Fibroblast of upper back skin (primary cell): ENCODE measurements at places on chromosomes 2 and 18.

GRCh38 chr2:216181351-216181750, 72.2 kb downstream of the XRCC5 start:
- DNase-seq, result no peak

DNA sequence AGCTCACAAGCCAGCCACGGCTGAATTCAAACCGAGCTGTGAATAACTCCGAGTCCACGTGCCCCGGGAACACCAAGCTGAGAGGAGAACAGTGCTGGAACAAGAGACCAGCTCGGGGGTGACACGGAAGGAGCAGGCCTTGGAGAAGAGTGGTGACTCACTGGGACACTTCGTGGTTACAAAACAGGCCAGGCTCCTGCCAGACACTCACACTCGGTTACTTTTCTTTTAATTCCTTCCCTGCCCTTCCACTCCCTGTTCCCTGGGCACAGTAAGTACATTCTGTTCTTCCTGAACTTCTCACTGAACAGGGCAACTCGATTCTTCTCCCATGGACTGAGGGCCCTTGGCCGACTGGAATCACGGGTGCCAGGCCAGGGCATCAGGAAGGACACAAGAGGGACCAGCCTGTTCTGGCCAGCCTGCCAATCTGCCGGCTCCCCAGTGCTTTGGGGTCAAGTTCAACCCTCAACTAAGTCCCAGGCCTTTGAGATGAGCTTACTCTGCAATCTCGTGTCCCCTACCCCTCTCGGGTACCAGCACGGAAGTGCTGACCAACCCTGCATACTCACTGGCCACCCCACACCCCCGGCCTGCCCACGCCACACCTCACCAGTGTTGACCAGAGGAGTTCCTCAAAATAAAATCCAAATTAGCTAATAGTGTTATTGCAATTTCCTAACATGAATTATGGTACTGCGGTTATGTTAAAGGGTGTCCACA, 87.5 kb downstream of the TFCP2L1 start:
- DNase-seq, result peak; percentile 12

DNA sequence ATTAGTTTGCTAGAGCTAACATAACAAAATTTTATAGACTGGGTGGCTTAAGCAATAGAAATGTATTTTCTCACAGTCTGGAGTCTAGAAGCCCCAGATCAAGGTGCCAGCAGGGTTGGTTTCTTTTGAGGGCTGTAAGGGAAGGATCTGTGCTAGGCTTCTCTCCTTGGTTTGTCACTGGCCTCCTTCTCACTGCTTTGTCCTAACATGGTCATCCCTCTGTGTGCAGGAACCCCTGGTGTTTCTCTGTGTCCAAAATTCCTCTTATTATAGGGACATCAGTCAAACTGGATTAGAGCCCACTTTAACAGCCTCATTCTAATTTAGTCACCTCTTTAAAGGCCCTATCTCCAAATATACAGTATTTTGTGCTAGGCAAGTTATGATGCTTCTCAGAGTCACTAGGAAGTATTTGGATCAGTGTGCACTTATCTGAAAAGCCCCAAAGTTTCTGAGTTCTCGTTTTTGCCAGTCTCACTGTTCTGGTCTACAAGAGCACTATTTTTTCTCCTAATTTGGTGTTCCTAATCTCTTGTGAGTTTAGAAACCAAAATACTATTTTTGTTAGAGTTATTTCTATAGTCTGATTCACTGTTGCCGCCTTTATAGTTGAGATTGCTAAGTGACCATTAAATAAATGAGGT, 29.0 kb downstream of the ZC3H6 start:
- no peak for DNase-seq

GRCh38 chr2:143792602-143793001, 663.4 kb downstream of the ARHGAP15 start:
- DNase-seq, result no peak

DNA sequence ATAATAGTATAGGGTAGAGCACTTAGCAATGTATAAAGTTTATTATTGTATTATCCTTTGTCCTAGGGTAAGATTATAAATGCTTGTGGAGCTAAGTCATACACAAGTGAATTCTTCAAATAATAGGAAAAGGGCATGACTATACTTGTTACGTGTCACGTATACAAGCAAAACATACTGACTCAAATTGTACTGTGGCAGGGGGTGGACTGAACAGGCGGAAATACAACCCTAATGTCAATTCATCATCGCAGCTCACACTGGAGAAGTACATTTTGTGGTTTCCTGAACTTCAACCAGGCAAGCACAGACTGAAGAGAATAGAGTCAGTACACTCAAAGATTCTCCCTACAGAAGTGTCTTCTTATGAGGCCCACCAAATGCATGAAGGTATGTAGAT, 201.0 kb downstream of the MBD2 start:
- DNase-seq, result peak; percentile 90

GRCh38 chr2:28764909-28765711, 13.5 kb downstream of the PPP1CB start:
- DNase-seq, result peak; percentile 93

DNA sequence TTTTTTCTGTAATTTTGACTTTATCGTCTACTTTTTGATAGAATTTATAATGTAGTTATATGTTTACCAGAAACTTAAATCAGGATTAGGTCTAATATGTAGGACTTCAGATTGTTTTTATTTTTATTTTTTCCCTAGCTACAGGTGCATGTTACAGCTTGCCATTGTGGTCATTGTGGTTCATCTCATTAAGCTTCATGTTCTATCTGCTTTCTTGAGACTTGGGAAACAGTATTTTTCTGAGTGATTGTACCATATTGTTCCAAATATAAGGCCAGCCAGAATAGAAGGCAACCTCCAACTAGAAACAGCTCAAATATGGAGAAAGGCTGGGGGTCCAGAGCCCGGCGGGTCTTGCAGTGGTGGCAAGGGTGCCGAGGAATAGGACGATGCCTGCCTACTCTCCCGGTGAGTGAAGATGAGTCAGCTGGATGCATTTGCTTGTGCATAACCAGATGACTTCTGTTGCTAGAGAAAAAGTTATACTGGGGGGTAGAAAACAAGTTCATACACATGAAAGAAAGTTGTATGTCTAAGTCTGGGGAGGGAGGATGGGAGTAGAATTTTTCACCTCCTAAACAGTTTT, 188.4 kb downstream of the CCDC85A start:
- no peak for DNase-seq

- DNase-seq, result peak; percentile 62
Observed at GRCh38 chr2:174683392-174683759, 80.9 kb downstream of the CHRNA1 start.

DNA sequence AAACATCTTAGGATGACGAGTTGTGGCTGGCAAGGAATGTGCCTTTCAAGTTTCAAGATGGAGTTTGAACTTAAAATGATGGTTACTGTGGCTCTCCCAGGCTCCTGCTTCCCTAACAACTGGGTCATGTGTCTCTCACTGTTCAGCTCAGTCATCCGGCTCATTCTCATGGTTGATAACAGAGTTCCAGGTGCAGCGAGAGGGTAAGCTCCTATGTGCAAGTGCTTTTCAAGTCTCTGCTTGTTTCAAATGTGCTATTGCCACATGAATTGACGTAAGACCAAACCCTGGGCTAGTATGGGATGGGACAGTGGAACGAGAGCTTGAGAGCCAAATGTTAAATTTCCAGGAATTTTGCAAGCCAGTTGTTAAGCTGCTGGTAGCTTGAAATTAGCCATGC, 19.5 kb upstream of the PUM2 start:
- DNase-seq, result no peak
